ENCODE measurements at places on chromosomes 2 and 18. TPM values are rescaled to one million over a fixed set of nuclear protein-coding genes. Genes with fewer than 3 reads are reported as not detected.

The MRO gene
- polyA plus RNA-seq = 0.78 TPM

The SOX11 gene
- 33.2 TPM for polyA plus RNA-seq

The C2orf78 gene
- polyA plus RNA-seq = 0.18 TPM

The DNAH7 gene
- 1.1 TPM for polyA plus RNA-seq

The EFR3B gene
- polyA plus RNA-seq = 2.9 TPM

The FAM228A gene
- 0.11 TPM for polyA plus RNA-seq

The AFF3 gene
- polyA plus RNA-seq = 0.73 TPM

The C1QL2 gene
- polyA plus RNA-seq = 0.87 TPM

The AUP1 gene
- polyA plus RNA-seq = 98.7 TPM

The ARMC9 gene
- 29.2 TPM for polyA plus RNA-seq

The DIS3L2 gene
- polyA plus RNA-seq = 15.2 TPM

The IL36A gene
- not detected for polyA plus RNA-seq

The ONECUT2 gene
- polyA plus RNA-seq = 0.82 TPM

The C2orf15 gene
- 6.4 TPM for polyA plus RNA-seq
